ENCODE measurements at places on chromosomes 11 and 22. TPM values are rescaled to one million over a fixed set of nuclear protein-coding genes. Genes with fewer than 3 reads are reported as not detected.

DNA sequence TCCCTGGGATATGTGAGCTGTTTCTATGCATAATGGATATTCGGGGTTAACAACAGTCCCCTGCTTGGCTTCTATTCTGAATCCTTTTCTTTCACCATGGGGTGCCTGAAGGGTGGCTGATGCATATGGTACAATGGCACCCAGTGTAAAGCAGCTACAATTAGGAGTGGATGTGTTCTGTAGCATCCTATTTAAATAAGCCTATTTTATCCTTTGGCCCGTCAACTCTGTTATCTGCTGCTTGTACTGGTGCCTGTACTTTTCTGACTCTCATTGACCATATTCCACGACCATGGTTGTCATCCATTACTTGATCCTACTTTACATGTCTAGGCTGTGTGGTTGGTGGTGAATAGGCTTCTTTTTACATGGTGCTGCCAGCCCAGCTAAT is 1.3 kb downstream of the TUG1 start:
- DNase-seq, result no peak

- no peak for DNase-seq
Measured at GRCh38 chr11:825366-826226, 2.1 kb upstream of the CRACR2B start.

DNA sequence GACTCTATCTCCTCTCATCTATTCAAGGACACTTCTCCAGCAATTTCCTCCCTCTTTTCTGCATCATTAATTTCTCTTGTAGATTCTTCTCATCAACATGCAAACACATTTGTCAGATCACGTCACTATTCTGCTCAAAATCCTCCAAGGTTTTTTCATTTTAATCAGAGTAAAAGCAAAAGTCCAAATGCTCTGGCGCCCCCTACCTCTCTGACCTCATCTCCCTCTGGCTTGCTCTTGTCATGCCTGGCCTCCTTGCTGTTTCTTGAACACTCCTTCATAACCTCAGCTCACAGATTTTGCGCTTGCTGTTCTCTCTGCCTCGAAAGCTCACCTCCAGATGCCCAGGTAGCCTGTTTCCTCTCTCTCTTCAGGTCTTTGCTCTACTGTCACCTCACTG is 22.4 kb downstream of the RTCB start:
- DNase-seq, result peak; percentile 27

DNA sequence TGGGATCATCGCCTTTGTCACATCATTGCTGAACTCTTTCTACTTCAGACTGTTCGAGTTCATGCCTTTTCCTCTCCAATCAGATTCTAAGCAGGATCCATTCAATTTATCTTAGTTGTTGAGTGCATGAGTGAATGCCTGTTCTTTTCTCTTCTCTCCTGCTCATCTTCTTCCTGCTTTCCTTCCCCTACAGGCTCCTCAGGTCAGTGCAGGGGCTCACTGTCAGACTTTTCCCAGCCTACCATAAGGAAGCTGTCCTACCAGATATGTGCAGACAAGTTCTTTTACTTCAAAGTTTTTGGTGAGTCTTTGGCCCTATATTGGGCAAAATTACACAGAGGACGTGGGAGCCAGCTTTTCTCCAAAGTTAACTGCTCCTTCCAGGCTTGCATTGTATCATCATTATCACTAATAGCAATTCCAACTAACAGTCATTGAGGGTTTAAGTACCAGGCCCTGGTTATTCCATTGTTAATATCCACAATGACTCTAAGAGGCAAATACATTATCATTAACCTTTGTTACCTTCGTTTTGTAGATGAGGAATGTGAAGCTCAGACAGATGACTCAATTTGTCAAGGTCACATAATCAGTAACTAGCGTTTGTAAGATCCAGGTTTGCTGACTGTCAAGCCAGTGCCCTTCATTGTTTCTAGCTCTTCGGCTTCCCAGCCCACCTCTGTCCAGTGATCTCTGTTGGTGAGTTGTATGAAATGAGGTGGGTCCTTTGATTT is 30.4 kb downstream of the OR6Q1 start:
- DNase-seq, result no peak

- DNase-seq, result no peak
Measured at GRCh38 chr11:13015753-13016152, 6.6 kb downstream of the RASSF10 start.

GRCh38 chr11:60767388-60767811 is 10.7 kb downstream of the MS4A15 start:
- DNase-seq, result peak; percentile 25

DNA sequence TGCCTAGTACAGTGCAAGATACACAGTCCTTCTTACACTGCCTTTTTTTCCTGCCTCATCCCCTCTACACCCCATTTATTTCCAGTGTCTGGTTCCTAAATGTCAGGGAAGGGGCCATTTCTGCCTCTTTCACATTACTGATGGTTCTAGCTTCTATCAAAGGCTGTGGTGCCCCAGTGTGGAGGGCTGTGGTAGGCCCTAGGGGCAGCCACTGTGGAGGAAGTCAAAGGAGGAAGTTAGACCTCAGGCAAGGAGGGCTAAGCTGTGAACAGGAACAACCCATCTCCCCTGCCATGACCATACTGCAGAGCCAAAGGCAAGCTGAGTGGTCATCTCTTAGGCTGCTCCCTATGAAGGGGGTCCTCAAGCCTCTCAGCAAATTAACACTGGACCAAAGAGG is 81.9 kb upstream of the CRTAM start:
- no peak for DNase-seq

DNA sequence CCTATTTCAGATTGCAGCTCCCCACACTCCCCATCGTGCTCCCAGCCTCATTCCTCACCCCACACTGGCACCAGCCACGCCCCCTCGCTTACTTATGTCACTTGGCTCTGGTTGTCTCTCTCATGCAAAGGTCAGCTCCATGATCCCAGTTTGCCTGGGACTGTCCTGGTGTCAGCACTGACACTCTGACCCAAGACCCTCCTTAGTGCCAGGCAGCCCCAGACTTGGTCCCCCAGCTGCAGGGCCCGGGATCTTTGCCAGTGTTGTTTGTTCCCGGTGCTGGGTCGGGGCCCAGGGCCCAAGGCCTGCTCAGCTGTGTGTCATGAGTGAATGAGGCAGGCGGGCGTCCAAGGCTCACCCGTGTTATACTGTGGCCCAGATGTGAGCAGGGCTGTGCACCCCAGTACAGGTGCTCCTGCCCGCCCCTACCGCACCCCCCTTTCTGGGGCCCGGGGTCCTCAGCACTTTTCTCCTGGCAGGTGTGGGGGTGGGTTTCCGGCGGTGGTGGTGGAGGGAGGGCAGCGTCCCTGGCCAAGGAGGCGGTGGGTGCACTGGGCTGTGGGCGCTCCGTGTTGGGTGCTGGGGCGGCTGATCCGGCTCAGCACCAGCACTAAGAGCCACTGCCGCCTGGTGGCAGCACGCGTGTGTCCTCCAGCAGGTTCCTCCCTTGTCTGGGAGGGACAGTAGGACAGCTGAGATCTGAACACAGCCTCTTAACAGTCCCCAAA is 19.5 kb downstream of the IL17REL start:
- DNase-seq, result peak; percentile 40

- DNase-seq, result peak; percentile 87
Measured at GRCh38 chr11:75547617-75548058, 14.4 kb upstream of the SERPINH1 start.

GRCh38 chr22:36966851-36967540 is 52.3 kb downstream of the TST start:
- no peak for DNase-seq

DNA sequence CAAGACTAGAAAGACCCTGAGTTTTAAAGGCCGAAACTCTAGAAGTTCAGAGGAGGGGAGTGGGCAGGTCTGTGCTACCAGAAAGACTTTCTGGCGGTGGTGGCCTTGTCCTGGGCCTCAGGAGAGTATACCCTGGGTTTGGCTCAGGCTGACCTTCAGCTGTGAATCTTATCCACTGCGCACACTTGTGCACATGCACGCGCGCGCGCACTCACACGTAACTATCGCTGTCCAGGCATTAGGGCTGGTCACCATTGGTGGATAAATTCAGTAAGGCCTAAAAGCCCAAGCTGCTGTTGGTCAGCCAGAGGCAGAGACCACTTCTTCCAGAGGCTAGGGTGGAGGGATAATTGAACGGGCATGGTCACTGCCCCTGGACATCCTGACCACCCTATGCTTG is 25.1 kb downstream of the ARHGEF17 start:
- DNase-seq, result no peak

GRCh38 chr22:45376009-45376408 is 37.4 kb downstream of the SMC1B start:
- DNase-seq, result no peak

DNA sequence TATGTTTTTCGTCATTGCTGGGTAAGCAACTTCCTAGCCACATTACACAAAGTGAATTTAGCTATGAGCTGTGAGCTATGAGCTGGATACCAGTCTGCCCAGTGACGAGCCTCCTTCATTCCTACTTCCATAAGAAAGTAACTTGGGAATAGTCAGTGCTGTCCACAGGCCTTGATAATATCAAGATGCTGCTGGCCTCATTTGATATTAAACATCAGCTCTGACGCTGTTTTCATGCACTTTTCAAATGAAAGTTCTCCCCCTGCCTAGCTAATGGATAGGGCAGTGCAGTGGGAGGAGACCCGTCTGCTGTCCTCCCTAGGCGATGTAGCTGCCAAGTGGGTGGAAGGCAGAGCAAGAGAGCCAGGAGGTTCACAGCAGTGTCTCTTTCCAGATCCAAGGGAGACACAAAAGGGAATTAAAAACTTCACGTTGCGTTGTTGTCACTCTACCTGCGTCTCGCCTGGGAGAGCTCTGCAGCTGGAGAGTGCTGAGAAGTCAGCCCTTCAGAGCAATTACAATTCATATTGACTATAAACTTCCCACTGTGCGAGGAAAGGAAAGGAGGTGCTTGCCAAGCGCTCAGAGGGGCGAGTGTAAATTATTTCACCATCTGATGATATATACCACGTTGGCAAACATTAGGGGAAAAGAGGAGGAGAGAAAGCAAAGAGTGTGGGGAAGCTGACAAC is 861.4 kb downstream of the NTM start:
- DNase-seq, result no peak

DNA sequence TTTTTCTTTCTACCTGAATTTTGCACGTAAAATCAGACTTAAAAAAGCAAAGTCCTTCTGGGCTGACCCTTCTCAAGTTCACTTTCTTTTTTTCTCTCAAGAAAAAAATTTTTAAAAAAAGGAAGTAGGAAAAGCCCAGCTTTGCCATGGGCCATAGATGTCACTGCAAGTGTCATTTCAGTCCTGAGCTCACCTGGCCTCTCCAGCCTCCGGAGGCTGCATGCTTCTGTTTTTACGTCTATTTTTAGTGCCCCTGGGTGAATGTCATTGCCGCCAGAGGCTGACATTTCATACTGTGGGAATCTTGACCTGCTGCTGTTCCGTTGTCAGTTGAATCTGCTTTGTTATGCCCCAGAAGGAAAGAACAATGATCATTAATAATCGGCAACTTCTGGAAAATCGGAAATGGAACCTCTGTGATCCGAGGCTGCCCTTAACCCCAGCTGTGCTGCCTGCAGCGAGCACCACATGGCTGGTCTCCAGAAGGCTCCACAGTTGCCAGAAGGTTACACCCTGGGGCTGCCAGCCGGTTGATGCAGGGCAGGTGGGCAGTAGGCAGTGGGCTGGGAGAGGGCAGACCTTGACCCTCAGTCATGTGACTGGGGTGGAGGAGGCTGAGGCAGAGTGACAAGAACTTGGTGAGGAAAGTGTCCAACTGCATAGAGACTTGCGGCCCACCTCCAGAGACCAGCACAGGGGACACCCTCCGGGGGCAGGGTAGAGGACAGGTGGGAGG is 16.7 kb upstream of the MYEOV start:
- no peak for DNase-seq

DNA sequence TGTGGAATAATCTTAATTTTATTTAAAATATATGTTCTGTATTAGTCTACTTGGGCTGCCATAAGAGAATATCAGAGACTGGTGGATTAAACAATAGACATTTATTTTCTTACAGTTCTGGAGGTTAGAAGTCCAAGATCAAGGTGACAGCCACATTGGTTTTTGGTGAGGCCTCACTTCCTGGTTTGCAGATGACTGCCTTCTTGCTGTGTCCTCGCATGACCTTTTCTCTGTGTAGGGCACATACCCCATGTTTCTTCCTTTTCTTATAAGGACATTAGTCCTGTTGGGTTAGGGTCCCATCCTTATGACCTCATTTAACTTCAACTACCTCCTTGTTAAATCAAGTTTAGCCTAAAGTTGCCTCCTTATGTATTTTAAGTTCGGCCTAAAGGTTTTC is 202.7 kb upstream of the MPPED2 start:
- no peak for DNase-seq

DNA sequence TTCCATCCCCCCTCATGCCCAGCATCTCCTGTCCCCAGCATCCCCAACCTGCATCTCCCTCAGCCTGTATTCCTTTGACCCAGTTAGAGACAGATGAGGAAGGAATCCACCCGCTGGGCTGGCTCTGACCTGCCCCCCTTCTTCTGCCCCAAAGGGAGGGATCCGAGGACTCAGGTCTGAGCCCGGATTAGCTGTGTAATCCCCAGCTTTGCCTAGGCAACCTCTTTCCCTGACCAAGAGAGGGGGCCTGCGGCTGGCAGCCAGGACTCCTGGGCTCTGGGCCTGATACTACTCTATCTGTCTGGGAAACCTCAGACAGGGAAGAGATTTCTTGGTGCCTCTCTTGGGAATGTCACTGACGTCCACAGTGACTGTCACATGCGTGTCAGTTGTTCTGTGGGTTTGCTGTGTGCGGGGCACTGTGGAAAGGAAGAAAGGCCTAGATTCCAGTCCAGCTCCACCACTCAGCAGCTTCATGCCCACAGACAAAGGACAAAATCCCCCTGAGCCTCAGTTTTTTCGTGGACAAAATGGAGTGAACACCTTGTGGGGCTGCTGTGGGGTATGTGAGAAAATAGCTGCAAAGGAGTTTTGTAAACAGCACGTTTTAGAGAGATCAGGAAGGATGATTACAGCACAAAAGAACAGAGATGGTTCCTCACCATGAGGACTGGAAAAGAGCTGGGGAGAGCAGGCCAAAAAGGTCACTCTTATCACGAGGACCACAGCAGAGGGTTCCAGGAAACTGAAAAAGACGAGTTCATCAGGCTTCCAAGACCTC is 1.3 kb upstream of the NDUFV1 start:
- no peak for DNase-seq

GRCh38 chr11:132658696-132659095 is 873.6 kb downstream of the OPCML start:
- DNase-seq, result no peak

Gene LGALS12
- not detected for total RNA-seq

Gene PNPLA3
- total RNA-seq, result 0.51 TPM

Gene ABCG4
- total RNA-seq, result 0.31 TPM

Gene SPDYC
- total RNA-seq, result not detected

Gene CSNK2A3
- 3.9 TPM for total RNA-seq

Gene YPEL4
- total RNA-seq, result 1.1 TPM

Gene OR51E2
- not detected for total RNA-seq

Gene FOLR2
- total RNA-seq, result 5.6 TPM

Gene SCGB1A1
- not detected for total RNA-seq

Gene ANGPTL5
- total RNA-seq, result not detected

Gene OR52N4
- not detected for total RNA-seq

Data from tongue (tissue), 3 donors.